ENCODE measurements at places on chromosomes 13 and 19.

- no peak for DNase-seq
Measured at GRCh38 chr13:91278888-91279287, 68.6 kb upstream of the MIR17HG start.

DNA sequence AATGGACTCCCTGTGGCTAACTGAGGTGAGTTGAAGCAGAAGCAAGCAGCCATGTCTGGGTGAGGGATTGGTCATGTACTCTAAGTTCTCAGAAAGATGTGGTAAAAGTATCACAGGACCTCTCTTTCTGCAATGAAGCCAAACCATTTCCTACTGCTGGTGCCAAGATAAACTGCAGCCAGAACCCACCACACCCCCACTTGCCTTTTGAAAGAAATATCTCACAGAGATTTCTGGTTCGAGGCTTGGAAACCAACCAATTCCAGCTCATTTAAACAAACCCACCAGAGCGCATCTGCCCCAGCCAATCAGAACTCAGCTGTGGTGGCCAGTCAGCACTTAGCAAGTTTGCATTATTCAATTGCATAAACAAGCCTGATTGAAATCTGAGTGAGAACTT, 204.5 kb upstream of the ATXN8OS start:
- no peak for DNase-seq

- DNase-seq, result no peak
Measured at GRCh38 chr13:112601371-112601770, 13.4 kb upstream of the TUBGCP3 start.

GRCh38 chr13:109881347-109881725, 95.0 kb upstream of the IRS2 start:
- DNase-seq, result no peak

- peak; percentile 60 for DNase-seq
Measured at GRCh38 chr19:42325896-42326771, 699 bp downstream of the MEGF8 start.

GRCh38 chr13:25380741-25381324, 9.1 kb downstream of the ATP8A2 start:
- no peak for DNase-seq

DNA sequence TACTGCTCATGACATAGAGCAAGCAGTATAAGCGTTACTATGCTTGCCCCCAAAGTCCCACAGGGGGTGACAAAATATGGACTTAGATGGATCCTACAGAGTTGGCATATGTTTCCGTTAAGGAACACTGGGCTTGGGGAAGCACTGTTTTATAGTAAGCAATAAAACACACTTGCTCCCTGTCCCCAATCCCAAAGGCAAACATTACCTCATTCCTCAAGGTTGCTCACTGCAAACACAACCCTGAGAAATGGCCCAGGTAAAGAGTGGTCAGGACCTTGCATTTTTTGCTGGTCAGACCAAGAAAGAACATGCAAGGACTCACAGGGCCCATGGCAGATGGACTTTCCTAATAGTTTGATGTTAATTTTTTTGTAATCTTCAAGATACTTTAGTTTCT, 32.3 kb downstream of the UGGT2 start:
- DNase-seq, result no peak

DNA sequence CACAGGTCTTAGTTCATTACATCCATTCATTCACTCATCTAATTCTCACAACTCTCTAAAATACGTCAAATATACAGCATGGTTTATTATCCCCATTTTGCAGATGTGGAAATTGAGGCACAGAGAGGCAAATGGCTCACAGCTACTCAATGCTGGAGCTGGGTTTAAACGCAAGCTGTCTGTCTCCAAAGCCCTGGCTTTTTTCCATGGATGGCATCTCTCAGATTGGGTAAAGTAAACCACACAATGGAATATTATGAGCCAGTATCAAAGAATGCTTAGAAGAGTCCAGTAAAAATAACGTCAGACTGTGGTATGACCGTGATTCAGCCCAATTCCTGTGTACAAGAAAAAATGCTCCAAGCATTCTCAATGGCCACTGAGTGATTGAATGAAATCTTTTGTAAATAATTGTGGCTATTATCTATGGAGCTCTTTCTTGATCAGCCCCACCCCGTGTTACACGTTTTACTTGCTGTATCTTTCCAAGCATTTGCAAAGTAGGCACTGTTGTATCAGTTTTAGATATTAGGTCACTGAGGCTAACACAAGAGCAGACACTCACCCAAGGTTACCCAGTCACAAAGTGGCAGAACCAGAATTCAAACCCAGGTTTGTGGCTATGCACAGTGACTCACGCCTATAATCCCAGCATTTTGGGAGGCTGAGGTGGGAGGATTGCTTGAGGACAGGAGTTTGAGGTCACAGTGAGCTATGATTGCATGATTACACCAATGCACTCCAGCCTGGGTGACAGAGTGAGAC, 5.5 kb upstream of the ACP7 start:
- no peak for DNase-seq

DNA sequence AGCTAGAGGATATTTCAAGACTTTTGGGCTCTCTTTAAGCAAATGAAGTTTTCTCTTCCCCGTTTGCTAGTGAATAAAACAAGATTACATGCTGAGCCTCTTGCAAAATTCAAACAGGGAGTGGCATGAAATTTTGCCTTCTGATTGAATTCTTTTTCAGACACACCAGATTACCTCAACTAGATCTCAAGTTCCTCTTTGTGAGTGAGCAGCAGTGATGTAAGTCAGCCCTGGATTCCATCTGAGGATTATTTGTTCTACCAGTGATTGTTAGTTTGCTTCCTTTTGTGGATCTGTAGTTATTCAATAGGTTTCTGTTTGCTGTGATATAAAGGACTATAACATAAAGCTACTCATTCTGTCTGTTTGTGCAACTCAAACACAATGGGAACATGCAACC, 407.7 kb downstream of the LMO7 start:
- DNase-seq, result no peak

GRCh38 chr19:35344511-35345031, 3.1 kb upstream of the FFAR1 start:
- no peak for DNase-seq

- DNase-seq, result peak; percentile 72
Measured at GRCh38 chr19:632579-633067, 714 bp downstream of the POLRMT start.

GRCh38 chr13:23570099-23570920, at the start of gene TNFRSF19:
TSS of gene TNFRSF19 (plus strand) at chr13:23570412. CDS start at chr13:23590184, 19,772 bp downstream.
- peak; percentile 26 for DNase-seq

DNA sequence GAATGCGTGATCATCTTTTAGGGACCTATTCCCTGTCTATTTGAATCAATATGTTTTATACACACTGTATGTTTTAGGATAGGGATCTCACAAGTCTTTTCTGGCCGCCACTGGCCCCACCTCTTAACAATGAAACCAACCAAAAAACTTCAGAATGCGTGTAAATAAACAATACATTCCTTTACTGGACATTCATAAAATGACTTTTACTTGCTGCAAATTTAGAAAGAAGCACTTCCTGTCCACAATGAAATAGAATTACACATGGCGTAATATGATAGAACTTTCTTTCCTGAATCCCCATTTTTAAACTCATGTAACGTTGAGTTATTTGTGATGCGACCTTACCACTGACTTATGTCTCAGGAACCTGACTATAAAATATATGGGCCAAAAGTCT, 233.6 kb downstream of the SLITRK6 start:
- DNase-seq, result no peak

DNA sequence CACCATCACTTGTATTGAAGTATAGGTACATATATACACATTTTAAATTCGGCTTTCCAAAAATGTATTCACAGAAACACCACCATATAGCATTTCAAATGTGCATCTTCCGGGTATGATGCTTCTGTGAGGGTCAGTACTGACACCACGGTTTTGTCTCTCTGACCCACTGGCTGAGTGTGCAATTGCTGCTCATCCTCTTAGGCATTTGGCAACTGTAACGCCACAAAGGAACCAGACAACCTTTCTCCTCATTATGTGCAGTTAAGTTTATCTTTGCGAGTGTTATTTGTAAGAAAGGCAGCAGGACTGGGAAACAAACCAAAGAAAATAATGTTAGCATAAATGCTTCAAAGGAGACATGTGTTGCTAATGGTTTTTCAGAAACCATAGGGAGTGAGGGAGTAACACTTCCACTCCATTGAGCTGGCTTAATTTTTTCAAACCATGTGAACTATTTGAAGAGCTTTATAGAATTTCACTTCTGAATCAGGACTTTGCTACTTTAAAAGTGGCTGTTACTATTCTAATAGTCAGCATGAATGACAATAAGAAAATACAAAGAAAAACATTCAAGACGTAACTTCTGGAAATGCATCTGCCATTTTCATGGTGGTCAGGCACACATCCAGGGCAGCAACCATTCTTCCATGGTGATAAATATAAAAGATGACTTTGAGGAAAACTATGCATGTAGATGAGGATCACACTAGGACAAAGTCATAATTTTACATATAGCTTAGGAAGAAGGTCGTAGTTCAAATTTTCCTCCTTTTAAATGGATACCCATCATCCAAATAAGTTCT, 423.3 kb downstream of the MZT1 start:
- no peak for DNase-seq

DNA sequence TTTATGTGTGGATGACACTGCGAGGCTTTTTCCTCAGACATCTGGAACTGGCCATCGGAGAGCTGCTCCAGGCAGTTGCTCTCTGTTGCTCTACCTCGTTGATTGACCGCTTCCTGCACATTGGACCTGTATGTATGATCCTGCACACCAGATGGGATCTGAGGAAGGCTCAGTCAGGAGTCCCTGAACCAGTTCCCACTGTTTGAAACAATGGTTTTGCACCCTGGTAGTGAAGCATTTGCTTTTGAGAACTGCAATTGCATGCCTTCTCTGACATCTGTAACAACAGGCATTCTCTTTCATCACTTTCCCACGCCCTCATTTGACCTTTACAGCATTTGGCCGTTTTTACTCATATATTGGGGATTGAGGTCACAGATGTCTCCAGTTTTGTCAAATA, 61.1 kb upstream of the NPAS1 start:
- peak; percentile 35 for DNase-seq

GRCh38 chr13:50318887-50319286, 303.6 kb downstream of the KCNRG start:
- DNase-seq, result peak; percentile 39

- DNase-seq, result peak; percentile 47
Measured at GRCh38 chr19:46904114-46905060, 43.6 kb downstream of the ARHGAP35 start.

GRCh38 chr13:73273745-73274144, 214.9 kb downstream of the KLF5 start:
- no peak for DNase-seq

- no peak for DNase-seq
Measured at GRCh38 chr13:36358175-36358718, 12.1 kb upstream of the SPART start.

- DNase-seq, result no peak
Measured at GRCh38 chr13:32783067-32783466, 196.8 kb downstream of the PDS5B start.

DNA sequence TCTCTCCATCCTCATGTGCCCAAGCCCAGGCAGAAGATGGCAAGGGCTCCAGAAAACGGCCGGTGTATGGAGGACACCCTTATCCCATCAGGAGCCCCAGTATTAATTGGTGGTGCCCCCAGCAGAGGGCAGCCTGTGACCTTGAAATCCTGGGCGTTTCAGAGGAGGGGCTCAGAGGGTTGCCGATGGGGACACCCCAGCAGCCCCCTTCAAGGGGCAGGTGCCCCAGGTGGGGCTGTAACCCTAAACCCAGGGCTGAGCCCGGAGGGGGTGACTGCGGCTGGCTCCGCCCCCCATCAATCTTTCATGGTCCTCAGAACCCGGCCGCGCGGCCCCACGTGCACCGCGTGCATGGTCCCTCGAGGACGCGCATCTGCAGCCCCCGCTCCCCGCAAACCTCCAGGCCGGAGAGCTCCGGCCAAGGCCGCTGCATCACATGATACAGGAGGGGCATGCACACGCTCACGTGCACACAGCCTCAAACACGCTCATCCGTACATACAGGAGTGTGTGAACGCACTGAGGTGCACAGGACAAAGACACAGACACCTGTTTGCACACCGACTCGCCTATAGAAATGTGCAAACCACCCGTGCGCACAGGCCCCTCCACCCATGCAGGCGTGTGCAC, 949 bp downstream of the RAB3A start:
- peak; percentile 84 for DNase-seq

DNA sequence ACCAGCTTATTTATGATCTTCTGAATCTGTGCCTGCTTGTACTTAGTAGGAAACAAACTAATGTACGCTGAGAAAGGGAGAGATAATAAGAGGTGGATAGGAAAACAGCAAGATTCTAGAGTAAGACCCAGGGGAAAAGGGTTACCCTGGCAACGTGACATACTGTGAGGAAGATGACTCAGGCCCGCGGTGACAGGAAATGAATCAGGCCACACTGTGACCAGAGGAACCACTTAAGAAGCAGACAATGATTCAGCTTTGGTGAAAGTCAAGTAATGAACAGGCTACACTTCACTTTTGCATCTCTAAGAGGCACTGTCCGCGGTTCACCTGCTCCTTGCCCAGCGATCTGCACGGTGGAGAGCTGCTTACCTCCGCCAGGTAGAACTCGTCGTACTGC, 158.2 kb downstream of the NALCN start:
- DNase-seq, result peak; percentile 22

- no peak for DNase-seq
Measured at GRCh38 chr19:22595422-22595821, 38.7 kb upstream of the ZNF492 start.

- DNase-seq, result peak; percentile 10
Measured at GRCh38 chr19:41689993-41690800, 2.1 kb upstream of the CEACAM7 start.

- DNase-seq, result no peak
Measured at GRCh38 chr19:48569814-48570213, 17.8 kb downstream of the SULT2B1 start.

GRCh38 chr13:45238945-45239795, 38.3 kb upstream of the KCTD4 start:
- DNase-seq, result no peak

GRCh38 chr19:4061178-4061682, 5.5 kb downstream of the ZBTB7A start:
- peak; percentile 60 for DNase-seq

DNA sequence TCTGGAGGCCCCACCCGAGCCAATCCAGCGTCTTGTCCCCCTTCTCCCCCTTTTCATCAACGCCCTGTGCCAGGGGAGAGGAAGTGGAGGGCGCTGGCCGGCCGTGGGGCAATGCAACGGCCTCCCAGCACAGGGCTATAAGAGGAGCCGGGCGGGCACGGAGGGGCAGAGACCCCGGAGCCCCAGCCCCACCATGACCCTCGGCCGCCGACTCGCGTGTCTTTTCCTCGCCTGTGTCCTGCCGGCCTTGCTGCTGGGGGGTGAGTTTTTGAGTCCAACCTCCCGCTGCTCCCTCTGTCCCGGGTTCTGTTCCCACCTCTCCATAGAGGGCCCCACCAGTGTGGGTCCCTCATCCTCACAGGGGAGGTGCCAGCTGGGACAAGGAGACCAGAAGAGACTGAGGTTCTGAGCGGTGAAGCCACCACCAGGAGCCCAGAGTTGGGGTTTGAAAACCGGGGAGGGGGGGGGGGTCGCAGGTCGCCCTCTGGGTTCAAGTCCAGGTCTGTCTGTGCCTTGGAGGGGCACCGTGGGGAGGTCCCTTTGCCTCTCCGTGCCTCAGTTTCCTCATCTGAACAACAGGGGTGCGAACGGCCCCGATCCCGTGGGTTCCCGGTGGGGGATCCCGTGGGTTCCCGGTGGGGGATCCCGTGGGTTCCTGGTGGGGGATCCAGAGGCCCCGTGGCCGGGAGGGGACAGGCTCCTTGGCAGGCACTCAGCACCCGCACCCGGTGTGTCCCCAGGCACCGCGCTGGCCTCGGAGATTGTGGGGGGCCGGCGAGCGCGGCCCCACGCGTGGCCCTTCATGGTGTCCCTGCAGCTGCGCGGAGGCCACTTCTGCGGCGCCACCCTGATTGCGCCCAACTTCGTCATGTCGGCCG, at the start of gene ELANE:
ELANE (plus strand) TSS at position 168 of the 878 bp plus-strand sequence; CDS start at position 194, 26 bp downstream.
- DNase-seq, result no peak

GRCh38 chr19:33197591-33198000, 3.5 kb downstream of the LRP3 start:
- no peak for DNase-seq
